Progenitor cell of endocrine pancreas (in vitro differentiated cells): ENCODE measurements at places on chromosomes 7 and 10.

DNA sequence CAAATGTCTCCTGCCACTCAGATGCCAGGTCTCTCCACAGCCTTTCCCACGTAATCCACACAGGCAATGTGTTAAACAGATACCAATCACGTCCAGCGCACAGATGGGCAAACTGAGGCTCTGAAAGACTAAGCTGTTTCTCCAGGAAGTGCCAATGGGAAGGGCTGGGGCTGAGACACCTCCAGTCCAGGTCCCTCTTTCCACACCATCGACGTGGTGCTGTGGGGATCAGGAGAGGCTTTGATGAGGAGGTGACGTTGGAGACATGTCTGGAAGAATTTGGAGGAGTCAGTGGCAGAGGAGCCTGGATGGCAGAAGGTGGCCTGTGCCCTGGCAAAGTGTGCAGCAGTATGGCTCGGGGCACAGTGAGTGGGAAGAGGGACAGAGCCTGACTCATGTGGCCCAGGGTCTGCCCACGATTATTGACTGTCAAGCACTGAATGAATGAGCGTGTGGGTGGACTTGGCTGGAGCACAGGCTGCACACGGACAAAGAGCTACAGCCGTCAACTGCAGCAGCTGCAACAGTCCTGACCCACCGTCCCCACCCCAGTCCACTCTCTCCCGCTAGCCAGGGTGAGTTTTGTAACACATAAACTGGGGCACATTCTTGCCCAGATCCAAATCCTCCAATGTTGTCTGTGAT, 40.8 kb upstream of the HSPA12A start:
- DNase-seq, result no peak

- no peak for DNase-seq
These were observed 542 bp downstream of the FBXL13 start for GRCh38 chr7:103073989-103074518.

GRCh38 chr10:35336921-35337823, 863 bp downstream of the CCNY start:
- peak; percentile 50 for DNase-seq

DNA sequence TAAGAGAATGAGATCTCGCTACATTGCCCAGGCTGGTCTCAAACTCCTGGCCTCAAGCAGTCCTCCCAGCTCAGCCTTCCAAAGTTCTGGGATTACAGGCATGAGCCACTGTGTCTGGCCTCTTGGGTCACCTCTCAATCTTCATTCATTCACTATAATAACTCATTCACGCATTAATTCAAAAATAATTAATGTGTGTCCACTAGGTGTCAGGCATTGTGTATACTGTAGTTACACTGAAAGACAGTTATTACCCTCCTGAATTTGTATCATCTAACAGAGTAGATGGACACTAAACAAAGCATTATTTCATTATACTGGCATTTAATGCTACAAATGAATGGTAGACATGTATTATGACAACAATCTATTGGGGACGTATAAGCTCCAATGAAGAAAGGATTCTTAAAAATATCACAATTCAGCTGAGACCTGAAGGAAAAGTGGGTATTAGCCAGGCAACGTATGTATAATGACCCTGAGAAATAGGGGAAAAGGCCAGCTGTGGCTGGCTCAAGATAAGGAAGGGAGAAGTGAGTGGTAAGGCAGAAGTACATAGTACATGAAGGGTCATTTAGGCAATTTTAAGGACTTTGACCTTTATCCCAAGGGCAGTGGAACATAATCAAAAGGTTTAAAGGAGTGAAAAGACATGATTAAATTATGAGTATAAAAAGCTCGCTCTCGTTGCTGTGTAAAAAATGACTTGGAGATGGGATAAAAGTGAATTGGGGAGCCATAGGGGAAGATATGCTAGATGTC, 150.7 kb downstream of the BTAF1 start:
- DNase-seq, result no peak

- DNase-seq, result no peak
These were observed 82.2 kb downstream of the PARD3 start for GRCh38 chr10:34732926-34733325.

DNA sequence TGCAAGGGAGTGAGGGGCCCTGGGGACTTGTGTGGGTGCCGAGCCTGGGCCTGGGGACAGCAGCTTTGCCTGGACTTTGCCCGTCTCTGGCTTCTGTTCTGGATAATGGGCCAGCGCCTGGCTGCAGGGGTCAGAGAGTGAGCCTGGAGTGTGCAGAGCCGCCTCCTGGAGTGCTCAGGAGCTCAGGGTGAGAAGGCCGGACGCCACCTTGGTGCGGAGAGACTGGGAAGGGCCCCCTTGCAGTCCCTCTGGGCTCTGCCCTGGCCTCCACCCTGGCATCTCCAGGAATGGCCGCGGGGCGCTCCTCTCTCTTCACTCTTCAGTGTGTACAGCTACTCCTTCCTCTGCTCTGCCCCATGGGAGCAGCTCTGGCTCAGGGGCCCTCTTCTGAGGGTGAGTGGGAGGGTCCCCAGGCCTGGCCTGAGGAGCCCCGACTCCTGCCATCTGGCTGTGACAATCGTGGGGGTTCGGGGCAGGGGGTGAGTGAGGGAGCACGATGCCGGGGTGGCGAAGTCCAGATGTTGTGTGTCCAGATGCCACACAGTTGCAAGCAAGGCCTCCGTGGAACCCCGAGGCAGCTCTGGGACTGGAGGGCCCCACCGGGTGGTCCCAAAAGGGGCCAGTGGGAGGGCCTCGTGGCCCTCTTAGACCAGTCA, 187.1 kb downstream of the DNAJB6 start:
- peak; percentile 7 for DNase-seq

DNA sequence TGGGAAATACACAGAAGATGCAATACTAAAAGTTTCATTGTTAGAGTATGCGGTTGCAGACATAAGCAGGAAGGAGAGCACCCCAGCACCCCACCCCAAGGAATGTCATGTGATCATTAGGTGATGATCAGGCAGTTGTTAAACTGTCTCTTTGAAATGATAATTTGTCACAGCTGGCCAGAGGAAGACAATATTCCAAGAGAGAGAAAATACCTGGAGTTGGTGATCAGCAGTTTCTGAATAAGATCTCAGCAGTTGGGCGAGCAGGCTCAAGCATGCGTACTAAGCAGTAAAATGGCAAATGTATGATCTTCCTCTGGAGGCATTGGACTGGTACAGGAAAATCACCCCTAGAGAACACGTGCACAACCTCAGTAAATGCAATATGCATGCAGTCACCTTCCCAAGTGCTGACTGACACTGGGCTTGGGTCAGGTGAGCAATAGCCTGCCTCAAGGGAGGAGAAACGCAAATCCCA, 250.1 kb upstream of the MBL2 start:
- DNase-seq, result no peak

DNA sequence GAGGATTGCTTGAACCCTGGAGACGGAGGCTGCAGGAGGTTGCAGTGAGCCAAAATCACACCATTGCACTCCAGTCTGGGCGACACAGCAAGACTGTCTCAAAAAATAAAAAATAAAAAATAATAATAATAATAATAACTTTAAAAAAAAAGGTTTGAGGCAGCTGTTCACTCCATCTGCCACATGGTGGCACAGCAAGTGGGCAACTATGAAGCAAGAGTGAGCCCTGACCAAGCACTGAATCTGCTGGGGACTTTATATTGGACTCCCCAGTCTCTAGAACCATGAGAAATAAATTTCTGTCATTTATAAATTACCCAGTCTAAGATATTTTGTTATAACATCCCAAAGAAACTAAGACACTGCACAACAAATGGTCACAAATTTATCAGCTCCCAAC, 14.6 kb upstream of the BRI3 start:
- no peak for DNase-seq

DNA sequence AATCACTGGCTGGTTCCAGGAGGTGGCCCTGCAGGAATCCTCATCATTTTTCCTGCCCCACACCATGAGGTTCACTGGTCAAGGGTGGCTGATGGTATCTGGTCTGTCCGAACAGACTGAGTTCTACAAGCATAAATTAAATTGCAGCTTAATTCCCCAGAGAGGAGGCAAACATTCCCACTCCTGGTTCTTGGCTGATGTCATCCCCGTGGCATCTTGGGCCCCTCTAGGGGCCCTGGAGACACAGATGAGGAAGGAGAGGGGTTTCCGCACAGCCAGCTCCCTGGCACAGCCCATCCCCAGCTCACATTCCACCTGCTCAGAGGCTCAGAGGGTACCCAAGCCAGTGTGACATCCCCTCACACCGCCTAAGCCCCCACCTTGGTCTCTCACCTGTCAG, 5.3 kb upstream of the KLRG2 start:
- no peak for DNase-seq

DNA sequence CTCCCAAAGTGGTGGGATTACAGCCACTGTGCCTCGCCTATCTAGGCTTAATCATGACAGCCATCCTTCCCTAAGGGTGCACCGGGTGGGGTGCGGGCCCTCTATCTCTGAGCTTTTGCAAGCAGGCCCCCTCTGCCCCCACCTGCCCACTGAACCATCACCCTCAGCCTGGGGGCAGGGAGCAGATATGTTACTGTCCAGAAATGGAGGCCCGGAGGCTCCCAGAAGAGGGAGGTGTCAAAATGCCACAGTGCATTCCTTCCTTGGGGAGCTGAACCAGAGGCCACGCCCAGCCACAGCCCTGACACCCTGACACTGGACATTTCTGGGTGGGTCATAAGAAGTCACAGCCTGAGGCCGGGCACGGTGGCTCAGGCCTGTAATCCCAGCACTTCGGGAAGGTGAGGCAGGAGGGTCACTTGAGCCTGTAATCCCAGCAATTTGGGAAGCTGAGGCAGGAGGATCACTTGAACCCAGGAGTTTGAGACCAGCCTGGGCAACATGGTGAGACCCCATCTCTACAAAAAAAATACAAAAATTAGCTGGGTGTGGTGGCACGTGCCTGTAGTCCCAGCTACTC, 129.8 kb upstream of the TNRC18 start:
- DNase-seq, result no peak

DNA sequence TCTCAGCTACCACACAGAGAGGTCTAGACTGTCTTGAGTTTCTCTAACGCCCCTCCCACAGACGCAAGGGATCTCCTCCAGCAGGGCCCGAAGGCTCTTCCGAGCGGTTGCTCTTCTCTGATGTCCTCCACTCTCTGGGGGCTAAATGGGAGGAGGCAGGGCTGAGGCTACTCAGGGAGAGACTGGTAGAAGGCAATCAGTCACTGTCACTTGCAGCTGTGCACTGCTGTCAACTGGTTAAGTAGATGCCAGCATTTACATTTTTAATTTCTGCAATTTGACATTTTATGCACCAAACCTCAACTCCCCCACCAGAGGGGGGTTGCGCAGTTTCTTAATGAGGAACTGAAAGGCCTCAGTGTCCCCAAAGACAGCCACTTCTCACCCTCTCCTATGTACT, 442.8 kb downstream of the PLXNA4 start:
- DNase-seq, result no peak

- DNase-seq, result no peak
These were observed 4.8 kb downstream of the LRRC18 start for GRCh38 chr10:48934672-48935501.

GRCh38 chr10:132418527-132419416, 21.8 kb downstream of the PWWP2B start:
- peak; percentile 35 for DNase-seq

- DNase-seq, result no peak
These were observed 2.1 kb downstream of the SAMD9L start for GRCh38 chr7:93146036-93146435.

DNA sequence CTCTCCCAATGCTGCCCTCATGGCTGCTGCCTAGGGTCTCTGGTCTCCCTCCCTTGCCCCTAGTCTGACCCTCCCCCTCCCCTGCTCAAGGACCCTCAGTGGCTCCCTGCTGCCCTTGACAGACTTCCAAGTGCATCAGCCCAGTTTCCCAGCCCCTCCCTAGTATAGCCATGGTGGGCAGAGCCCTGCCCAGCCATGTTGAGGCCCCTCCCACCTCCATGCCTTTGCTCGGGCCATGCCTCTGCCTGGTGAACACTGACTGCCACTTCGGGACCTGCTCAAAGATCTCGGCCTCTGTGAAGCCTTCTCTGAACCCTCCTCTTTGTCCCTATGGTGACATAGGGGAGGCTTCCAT, 73.2 kb downstream of the MYL10 start:
- DNase-seq, result no peak

GRCh38 chr10:6578251-6578771, 1.8 kb downstream of the PRKCQ start:
- DNase-seq, result no peak

DNA sequence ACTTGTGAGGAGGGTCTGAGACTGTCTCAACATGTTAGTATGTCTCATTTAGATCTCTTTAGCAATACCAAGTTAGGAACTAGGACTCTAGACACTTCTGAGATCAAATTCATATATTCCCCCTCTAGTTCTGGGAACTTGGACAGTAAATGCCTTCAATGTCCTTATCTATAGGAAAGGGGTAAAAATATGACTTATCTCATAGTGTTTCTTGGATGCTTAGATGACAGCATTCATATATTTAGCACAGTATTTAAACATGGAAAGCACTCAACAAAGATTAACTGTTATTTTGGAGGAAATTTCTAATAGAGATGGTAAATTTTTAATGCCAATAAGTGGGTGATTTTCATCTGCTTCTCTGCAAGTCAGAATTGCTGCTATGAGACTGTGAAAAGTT, 154.6 kb downstream of the CTNNA3 start:
- DNase-seq, result no peak

DNA sequence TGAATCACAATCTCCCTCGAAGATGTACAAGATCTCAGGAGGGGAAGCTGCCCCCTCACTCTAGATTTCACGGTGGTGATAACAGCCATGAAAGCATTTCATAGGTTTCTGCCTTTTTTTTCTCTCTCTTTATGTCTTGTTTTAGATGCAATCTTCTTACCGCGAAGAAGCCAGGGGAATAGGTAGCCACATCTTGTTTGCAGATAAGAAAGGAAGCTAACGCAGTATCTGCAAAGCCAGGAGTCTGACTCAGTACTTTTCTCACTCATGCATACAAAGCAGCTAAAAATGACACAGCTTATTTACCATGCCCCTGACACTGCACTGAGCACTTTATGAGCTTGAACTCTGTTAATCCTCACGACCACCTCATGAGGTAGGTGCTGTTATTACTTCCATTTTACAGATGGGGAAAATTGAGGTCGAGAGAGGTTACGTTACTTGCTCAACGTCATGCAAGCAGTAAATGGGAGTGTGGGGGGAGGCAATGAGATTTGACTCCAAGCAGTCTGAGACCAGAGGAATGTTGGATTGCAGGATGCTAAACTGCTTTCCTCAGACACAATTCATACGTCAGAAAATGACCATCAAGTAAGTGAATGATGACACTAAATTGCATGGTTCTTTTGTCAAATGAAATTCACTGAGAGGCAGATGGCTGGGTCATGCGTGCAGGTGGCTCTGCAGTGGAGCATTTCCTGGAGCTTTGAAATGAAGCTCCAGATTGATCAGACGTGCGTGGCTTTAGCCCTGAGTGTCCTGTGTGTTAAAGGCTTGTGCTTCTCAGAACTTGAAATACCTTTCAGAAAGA, 3.3 kb downstream of the MAP3K8 start:
- no peak for DNase-seq

- no peak for DNase-seq
These were observed 45.2 kb upstream of the ZRANB1 start for GRCh38 chr10:124896751-124897150.

DNA sequence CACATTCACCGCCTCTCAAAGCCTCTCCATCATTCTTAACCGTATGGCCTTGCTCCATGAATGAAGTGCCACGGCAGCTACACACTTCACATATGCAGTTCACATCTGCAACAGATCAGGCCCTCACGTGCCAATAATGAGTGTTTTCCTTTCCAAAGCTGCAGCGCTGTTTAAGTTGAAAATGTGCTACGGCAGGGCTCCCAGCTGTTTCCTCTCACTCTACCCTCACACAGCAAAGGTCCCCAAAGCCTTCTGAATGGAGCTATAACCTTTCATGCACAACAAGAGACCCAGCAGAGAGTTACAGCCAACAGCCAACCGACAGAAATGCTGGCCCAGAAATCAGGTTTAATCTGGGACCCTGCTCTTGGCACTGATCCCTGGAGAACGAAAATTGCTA, 236.1 kb downstream of the ELMO1 start:
- DNase-seq, result no peak

GRCh38 chr10:86522510-86522855, 891 bp upstream of the WAPL start:
- no peak for DNase-seq
